Neural cell (in vitro differentiated cells): ENCODE measurements at places on chromosomes 16 and 17. TPM values are rescaled to one million over a fixed set of nuclear protein-coding genes. Genes with fewer than 3 reads are reported as not detected.

Gene DRC3
- polyA plus RNA-seq: 1.3 and 1.9 TPM in 2 replicates

Gene TAT
- 0.14 TPM in 1 of 2 replicates, not detected in the other for polyA plus RNA-seq

Gene CCL14
- polyA plus RNA-seq: not detected in 2 replicates

Gene CANT1
- polyA plus RNA-seq: 17.7 and 25.7 TPM in 2 replicates

Gene PIGQ
- polyA plus RNA-seq: 69.2 and 78.8 TPM in 2 replicates

Gene NRN1L
- 2.2 TPM in 1 of 2 replicates, not detected in the other for polyA plus RNA-seq

Gene KRTAP2-2
- not detected in 2 replicates for polyA plus RNA-seq

Gene CA7
- not detected in 2 replicates for polyA plus RNA-seq

Gene MLYCD
- polyA plus RNA-seq: 2.4 and 3.3 TPM in 2 replicates

Gene SLC35G6
- not detected in 2 replicates for polyA plus RNA-seq

Gene KRTAP1-5
- polyA plus RNA-seq: not detected in 2 replicates

Gene EPX
- not detected in 2 replicates for polyA plus RNA-seq

Gene CSH2
- polyA plus RNA-seq: not detected in 2 replicates

Gene PDXDC1
- polyA plus RNA-seq: 69.9 and 78.2 TPM in 2 replicates

Gene SULT1A2
- not detected in 2 replicates for polyA plus RNA-seq

Gene ZNF597
- 1.8 and 2.0 TPM in 2 replicates for polyA plus RNA-seq

Gene ITGAD
- polyA plus RNA-seq: not detected in 2 replicates

Gene TERF2IP
- polyA plus RNA-seq: 706 and 752 TPM in 2 replicates

Gene GPATCH8
- 18.5 and 24.5 TPM in 2 replicates for polyA plus RNA-seq

Gene ETV4
- 0.12 and 0.61 TPM in 2 replicates for polyA plus RNA-seq

Gene TBX21
- polyA plus RNA-seq: not detected in 2 replicates

Gene TVP23B
- polyA plus RNA-seq: 62.4 and 71.5 TPM in 2 replicates
